ENCODE measurements at places on chromosomes 4 and X.
A peak's percentile ranks its signal among the peaks of the same experiment; 100 is the strongest.

- no peak for DNase-seq
These were observed 25.7 kb downstream of the SLITRK2 start for GRCh38 chrX:145843146-145843904.

DNA sequence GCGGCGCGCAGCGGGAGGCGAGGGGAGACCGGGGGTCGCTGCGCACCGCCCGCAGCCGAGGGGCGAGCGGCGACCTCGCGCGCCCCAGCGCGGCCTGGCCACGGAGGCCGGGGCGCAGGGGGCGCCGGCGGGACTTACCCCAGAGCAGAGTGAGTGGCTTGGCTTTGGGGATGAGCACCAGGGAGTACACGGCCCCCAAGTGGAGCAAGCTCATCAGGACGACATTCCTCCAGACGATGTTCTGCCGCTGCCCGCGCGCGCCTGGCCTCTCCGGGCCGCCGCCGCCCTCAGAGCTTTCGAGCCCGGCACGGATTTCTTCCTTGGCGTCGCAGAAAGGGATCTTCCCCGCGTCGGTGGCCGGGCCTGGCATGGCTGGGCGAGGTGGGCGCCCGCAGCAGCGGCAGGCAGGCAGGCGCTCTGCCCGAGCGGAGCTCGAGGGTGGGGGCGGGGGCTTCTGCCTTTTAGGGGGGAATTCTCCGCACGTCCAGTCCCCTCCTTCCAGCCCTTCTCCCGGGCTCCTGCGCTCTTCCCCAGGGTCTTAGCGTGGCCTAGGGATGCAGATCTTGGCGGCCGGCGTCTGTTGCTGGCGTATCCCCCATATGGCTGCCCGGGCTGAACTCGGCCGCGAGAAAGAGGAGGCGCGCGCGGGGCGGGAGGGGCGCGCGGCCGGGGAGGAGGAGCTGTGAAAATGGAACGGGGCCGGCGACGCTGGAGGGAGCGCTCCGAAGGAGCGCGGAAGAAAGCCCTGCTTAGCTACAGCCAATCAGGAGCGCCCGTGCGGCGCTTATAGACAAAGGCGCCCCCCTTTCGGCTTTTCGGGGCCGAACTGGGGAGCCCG lies at the start of gene SCD5:
Gene SCD5, minus strand, starts transcription at position 629 of the 838 bp plus-strand sequence. Its CDS starts 259 bp downstream, at position 370.
- DNase-seq, result peak; percentile 4

GRCh38 chr4:20017070-20017776 lies 234.5 kb upstream of the SLIT2 start:
- no peak for DNase-seq

DNA sequence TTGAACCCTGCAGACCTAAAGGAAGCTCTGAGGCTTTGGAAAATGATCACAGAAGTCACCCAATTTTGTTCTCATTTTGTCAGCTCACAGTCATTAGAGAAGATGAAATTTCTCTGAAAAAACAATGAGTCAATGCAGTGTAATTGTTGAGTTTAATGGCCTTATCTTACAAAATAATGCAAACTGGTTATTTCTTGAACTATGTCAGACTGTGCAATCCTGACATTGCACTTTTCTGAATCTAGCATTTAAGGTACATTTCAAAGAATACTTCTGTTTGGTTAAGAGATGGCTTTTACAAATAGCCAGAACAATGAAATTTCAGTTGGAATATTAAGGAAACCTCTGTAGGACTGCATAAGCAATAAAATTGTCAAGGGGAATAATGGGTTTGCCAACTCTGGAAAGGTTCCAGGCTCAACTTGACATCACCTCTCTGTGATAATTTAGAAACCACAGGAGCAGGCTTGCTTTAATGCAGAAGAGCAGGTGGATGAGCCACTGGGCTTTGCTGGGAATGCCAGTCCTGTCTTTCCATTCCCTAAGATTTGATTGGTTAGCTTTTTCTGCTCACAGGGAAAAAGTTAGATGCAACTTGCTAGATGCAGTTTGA lies 222.8 kb downstream of the FRMPD4 start:
- no peak for DNase-seq

DNA sequence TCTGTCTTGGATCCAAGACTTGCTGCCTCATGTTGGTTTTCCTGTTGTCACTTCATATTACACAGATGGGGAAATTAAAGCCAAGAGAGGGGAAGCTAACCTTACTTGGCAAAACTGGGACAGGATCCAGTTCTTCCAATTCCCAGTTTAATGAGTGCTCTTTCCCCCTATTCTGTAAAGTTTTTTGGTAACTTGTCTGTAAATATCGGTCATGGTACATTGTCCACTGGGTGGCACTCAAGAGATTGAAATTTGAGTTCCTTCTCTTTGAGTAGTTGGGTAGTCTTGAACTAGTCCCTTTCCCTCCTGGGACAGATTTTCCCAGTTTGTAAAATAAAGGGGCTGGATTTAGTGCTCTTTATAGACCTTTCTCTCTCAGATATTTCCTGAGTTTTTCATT lies 12.4 kb upstream of the EOLA2 start:
- no peak for DNase-seq

DNA sequence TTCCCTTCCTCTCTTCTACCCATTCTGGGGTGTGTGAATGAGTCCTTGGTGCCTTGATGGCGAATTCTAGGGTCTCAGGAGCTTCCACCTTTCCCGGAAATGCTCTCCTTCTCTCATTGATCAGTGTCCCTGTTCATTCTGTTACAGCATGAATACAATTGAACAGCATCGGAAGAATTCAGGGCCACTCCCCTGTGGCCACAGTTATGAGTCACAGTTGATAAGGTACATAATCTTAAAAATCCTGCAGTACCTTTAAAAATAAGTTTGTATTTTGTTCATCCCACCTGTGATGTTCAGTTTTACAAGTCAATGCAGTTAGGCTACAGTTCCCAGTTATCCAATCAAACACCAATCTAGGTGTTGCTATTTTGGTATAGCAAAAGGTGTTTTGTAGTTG lies 47.3 kb upstream of the FAM9A start:
- no peak for DNase-seq

DNA sequence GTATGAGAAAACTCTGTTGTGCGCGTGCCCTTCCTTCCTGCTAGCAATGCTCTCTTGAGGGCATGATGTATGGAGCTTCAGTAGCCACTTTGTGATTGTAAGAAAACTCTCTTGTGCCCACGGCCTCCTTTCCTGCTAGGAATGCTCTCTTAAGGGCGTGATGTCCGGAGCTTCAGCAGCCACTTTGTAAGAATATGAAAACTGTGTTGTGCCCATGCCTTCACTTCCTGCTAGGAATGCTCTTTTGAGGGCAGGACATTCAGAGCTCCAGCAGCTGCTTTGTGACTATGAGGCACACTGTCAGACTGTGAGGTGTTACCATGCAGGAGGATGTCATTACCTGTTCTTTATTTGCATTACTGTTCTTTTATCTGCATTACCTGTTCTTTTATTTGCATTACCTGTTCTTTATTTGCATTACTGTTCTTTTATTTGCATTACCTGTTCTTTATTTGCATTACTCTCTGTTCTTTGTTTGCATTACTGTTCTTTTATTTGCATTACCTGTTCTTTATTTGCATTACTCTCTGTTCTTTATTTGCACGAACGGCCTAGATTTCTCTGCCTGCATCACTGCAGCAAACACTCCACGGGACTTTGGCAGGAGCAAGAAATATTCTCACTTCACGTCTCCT lies 166.7 kb downstream of the CRLF2 start:
- no peak for DNase-seq

DNA sequence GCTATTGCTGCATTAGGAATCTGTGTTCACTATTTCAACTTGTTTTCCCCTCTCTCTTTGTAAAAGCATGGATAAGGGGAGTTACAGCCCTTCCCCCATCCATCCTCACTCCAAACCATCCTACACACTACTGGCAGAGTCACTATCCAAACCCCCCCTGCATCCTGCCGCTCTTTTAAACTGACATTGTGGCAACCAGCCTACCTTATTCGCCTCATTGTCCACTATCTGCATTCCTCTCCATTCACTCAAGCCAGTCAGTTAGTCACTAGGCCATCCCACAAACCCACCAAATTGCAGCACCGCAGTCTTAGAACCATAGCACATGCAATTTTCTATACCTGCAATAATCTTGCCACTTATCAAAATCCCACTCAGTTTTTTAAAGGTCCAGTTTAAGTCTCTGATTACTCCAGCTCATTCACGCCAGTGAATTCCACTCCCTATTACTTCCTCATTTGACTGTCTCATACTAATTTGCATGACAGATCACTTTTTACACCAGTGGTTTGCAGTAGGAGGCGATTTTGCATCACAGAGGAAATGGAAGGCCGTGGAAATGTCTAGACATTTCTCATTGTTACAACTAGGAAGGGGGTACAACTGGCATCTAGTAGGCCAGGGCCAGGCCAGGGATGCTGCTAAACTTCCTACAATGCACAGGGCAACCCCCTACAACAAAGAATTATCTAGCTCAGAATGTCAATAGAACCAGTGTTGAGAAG lies 181.8 kb downstream of the HS6ST2 start:
- DNase-seq, result no peak

- DNase-seq, result no peak
These were observed 36.1 kb downstream of the GSPT2 start for GRCh38 chrX:51779306-51779705.

DNA sequence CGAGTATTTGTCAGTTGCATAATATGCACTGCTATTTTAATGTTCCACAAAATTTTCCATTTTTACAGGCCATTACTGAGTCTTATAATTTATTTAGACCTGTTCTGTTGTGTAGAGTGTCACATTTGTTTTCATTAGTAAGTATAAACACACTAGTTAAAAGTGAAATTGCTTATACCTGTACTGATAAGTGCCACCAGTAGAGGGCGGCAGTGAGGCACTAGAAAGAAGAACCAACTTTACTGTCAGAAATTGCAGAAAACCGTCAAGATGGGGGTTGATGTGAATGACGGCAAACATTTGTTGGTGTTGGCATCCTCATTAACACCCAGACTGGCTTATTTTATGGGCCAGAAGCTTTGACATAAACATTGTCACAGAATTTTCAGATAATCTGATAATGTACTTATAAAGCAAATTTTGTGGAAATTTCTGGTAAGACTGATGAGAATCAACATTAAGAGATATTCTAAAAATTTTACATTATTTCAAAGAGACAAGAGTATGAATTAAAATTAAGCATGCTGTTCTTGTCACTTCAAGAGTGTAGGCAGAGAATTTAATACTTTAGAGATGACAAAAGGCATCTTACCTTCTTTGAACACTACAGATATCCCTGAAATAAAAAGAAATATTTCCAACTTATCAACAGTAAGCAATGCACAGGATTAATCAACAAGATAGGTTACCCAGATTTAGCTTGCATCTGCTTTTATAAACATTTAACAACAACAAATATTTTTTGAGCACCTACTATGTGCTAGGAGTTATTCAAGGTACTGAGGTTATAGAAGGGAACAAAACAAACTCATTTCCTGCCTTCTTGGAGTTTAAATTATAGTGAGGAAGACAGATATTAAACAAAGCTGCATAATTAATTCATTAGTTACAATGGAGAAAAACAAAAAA lies 24.9 kb downstream of the ALPK1 start:
- peak; percentile 46 for DNase-seq

DNA sequence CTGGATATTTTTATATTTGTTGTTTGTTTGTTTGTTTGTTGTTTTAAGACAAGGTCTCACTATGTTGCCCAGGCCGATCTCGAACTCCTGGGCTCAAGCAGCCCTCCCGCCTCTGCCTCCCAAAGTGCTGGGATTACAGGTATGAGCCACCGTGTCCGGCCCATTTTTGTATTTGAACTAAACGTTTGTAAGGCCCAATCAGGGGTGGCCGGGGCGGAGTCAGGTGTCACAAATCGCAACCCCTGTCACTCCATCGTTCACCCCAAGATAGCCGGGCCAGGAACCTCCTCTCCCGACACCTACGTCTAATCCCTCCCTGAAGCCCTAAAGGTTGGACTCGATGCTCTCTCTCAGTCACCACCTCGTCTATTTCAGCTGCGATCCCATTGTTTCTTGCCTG lies 722 bp upstream of the EFHC2 start:
- peak; percentile 37 for DNase-seq

GRCh38 chr4:41362621-41363383 lies 106.1 kb downstream of the UCHL1 start:
- no peak for DNase-seq

- DNase-seq, result no peak
These were observed 46.2 kb downstream of the SEPTIN11 start for GRCh38 chr4:76995776-76996175.

DNA sequence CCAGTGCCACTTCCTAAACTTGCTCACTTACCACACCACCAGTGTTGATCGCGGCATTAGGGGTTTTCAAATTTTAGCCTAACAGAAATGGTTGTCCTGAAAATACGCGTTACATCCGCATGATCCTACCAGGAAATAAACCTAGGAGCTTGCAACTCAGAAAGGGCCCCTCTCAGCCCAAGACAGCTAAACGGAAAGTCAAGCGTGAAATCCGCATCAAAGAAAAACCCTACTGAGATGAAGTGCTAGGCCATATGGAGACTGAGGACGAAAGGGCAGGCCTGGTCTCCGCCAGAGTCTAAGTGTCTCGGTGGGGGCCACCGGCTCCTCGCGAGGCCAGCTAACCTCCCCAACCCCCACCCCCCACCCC lies 626 bp downstream of the YTHDC1 start:
- no peak for DNase-seq

GRCh38 chrX:134338527-134338926 lies 101.5 kb downstream of the CCDC160 start:
- no peak for DNase-seq

- DNase-seq, result no peak
These were observed 58.9 kb upstream of the SPP1 start for GRCh38 chr4:87916626-87917025.

DNA sequence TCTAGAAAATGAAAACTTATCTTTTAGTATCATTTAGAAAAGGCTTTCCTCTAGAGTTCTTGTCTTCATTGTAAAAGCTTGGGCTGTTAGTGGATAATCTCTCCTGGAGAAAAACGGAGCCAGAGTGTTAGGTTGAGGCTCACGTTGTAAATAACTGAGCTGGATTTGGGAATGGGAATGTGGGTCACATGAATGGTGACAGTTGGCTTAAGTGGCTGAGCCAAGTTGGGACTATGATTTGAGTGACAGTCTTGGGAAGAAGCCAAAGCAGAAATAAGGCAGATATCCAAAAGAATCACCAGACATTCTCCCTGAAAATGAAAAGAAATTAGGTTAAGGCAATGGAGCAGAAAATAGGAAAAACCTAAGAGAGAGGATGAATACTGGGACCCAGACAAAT lies 33.6 kb upstream of the PDGFC start:
- no peak for DNase-seq

GRCh38 chrX:15128861-15129260 lies 141.0 kb downstream of the ASB9 start:
- DNase-seq, result no peak

- no peak for DNase-seq
These were observed 23.4 kb upstream of the PPP3CA start for GRCh38 chr4:101370663-101371210.

GRCh38 chrX:1002611-1003010 lies 209.8 kb downstream of the CRLF2 start:
- DNase-seq, result no peak

GRCh38 chr4:87388901-87389300 lies 2.1 kb downstream of the HSD17B11 start:
- no peak for DNase-seq

DNA sequence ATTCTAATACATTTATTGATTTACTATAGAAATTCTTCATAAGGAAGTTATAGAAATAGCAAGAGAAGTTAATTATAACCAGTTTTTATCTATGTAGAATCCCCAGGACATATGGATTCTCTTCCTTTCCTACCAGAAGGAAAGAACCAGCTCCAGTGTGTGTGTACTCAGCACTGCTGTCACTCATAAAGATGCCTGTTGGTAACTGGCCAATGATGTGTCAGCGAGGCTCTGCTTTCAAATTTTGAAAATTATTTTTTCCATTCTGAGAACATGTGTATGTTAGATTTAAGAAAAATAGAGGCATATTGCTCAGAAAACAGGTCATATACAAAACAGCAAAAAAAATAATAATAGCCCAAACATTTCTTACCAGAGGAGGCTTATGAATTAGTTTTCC lies 814.8 kb upstream of the IGFBP7 start:
- no peak for DNase-seq

GRCh38 chr4:110025718-110026117 lies 113.0 kb downstream of the EGF start:
- no peak for DNase-seq
